ENCODE measurements at places on chromosomes 2 and 18. TPM values are rescaled to one million over a fixed set of nuclear protein-coding genes. Genes with fewer than 3 reads are reported as not detected.

Gene KIAA1328
- 5.8 TPM for total RNA-seq

Gene TMEM163
- total RNA-seq = 0.19 TPM

Gene SNORC
- total RNA-seq = 0.78 TPM

Gene LRRTM1
- 0.46 TPM for total RNA-seq

All from heart right ventricle (tissue), 16 donors.